ENCODE measurements at places on chromosomes 3 and 15.

DNA sequence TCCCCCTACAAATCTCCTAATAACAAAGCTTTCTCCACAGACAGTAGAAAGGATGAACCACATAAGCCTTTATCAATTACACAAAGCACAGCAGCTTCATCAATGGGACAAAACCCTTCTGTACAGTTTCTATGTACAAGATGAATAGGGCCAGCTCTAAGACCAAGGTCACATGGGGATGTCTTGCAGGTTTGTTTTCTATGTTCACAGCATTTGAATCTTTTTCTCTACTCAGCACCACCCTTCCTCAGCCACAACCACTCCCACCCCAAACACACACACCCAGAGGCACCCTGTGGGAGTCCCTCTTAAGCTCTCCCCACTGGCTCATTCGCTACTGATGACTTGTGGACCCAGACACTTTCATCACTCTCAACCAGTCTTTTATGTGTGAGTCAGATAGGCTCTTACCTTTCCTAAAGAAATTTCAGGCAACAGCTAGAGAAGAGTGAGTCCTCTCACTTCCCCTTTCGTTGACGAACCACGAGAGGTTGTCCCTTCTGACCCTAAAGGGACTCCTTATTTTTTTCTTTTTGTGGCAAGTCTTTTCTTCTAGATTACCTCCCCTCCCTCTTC, 57.9 kb downstream of the ARHGAP31 start:
- DNase-seq = no peak

- no peak for DNase-seq
These were observed 9.0 kb upstream of the ANXA2 start for GRCh38 chr15:60406513-60407414.

- DNase-seq = no peak
These were observed 250.7 kb upstream of the TBL1XR1 start for GRCh38 chr3:177447938-177448337.

- no peak for DNase-seq
These were observed 1.5 kb upstream of the CYP8B1 start for GRCh38 chr3:42876940-42877720.

DNA sequence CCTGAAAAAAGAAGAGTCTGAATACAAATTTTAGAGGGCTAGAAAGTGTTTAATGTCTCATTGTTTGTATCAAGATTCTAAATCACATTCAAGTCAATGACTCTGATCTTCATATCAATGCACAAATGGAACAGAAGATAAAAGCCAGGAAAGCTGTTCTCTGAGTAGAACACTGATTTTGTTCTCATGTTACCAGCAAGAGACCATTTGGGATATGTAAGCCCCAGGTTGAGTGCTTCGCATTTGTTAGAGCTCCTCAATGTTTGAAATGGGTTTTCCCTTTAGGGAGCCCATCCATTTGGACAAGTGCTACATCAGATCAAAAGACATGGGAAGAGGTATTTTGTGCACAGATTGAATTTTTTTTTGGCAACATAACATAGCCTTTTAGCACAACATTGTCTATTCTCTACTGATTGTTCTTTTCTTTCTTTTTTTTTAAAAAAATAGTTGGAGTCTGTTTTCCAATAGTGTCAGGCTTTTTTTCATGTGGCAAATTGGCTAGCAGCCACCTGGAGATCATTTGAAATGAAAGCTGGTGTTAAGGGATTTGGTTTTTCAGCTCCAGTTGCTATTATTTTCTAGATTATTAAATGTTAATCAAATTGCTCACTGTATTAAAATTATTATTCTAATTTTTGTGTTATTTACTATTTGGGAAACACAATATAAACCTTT, 74.5 kb upstream of the ZPLD1 start:
- DNase-seq = no peak

GRCh38 chr15:56778761-56779160, 45.5 kb upstream of the ZNF280D start:
- DNase-seq = no peak

DNA sequence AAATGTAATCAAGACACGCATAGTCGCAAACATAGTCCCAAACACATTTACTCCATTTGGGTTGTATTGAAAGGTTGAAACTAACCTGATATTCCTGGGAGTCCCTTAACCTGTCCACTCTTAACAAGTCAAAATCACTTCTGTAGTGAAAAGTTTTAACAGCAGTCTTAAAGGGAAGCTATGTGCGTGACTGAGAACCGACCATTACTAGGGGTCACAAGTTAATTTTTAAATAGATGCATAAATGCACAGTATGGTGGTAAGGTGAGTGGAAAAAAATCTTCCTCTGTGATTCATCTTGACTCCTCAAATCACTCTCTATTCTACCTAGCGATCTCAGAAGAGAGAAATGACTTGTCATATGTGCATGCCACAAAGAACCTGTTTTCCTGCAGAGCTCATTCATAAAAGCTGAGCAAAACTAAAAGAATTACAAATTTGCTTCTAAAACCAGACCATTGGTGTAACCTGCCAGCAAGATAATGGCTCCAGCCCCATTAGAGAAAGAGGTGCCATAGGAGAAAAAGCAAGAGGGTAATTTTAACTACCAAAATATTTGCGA, 4.8 kb downstream of the GPR15 start:
- DNase-seq = no peak

DNA sequence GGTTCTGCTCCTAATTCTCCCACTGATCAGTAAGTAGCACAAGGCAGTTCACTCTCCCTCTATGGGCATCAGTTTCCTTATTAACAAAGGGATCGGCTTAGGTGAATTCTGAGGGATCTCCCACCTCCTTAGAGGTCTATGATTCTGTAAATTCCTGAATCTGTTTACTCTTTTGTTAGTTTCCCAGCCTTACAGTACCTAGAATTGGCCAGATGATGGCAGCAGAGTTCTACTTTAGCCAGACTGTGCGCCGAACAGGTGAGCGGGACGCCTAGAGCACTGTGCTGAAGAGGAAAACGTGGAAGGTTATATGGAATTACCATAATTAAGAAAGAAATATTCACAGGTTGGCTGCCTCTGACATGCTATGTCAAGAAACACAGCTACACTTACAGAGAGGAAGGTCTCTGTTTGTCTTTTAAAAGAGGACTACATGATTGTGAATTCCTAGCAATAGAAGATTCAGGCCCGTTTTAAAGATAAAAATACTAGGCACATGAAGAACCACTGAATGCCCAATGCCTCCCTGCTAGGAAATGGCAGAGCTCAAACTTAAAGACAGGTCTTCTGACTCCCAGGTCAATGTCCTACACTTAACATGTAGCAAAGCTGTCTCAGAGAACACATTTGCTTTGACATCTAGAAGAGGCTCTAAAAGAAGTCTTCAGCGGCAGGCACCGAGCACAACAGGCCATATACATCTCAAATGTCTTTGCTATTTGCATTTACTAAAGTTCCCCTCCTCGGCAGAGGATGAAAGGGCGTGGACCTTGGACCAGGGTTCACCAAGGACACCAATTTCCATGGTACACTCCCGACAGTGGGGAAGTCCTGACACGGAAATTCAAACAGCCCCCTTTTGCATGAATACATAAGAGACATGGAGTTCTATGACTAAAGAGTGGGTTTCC, 259.9 kb downstream of the FGF12 start:
- no peak for DNase-seq

DNA sequence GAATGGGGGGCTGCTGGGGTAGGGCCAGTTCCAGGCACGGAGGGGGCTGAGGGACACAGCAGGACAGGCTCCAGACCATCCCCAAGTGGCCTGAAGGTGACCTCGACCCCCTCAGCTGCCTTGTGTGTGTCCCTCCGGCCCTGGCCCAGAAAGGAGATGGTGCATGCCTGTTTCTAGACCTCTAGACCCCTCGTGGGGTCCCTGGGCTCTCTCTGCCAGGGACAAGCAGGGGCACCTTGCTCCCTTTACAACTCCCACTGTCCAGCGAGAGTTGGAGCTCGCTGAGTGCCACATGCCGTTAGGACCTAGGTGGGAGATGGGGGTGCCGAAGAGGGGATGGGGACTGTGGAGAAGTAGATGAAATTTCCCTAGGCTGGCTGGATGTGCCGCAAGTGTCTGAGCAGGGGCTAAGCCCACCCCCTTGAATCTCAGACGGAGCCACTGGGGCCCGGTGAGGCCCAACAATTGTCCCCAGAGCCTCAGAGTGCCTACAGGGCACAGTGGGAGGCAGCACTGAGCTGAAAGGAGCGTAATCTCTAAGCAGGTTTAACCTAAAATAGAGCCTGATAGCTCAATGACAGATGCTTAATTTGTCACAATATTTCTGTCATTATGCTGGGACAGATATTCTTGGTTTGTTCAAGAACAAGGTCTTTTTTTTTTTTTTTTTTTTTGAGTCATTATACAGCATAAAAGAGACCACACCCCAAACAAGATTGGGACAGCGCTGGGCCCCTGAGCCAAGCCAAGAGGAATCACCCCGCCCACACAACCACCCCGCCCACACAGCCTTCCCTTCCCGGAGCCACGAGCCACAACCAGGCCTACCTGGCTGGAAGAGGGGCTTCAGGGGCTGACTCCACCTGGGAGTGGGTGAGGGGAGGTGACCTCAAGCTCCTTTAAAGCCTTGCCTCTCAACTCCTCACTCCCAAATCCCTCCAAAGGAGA, 23.6 kb upstream of the KLF13 start:
- DNase-seq = no peak

DNA sequence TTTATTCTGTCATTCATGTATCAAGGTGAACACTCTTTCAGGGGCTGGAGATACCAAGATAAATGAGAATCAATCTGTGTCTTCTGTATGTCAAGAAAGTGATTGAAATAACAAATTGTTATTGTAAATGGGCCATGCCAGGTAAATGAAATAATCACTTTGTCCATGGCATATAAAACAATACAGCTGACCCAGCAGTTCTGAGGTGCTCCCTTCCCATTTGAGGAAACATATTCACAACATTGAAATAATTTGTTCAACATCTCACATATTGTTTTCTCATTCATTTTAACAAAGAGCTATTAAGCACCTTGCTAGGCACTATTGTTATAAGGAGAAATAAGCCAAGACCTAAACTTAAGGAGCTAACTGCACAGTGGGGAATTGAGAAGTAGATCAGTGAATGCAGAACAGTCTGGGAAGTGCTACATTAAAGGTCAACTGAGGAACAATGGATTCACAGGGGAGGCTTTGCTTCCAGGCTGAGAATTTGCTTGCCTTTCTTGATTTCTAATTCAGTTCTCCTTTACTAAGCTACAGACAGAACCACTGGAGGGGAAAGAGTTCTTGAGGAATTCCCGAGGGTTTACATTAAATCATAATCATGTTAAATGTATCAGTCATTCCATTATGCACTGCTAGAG, 806.3 kb upstream of the ARPP21 start:
- DNase-seq = no peak

DNA sequence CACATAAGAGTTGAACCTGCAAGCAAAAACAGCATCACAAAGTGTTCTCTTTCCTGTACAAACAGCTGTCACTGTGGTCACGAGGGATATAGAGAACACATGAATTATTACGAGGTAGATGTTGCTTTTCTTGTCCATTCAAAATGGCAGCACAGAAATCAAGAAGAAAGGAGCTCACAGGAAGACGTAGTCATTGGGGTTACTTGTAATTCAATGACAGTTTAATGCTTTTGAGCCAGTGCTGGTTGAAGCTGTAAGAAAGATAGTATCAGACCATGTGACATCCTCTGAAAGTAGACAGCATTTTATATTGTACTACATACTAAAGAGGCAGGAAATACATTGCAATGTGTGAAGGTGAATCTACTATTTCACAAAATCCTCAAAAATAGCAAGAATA, 140.4 kb downstream of the ABI3BP start:
- no peak for DNase-seq

GRCh38 chr3:117671722-117672318, 962.2 kb downstream of the TUSC7 start:
- no peak for DNase-seq

DNA sequence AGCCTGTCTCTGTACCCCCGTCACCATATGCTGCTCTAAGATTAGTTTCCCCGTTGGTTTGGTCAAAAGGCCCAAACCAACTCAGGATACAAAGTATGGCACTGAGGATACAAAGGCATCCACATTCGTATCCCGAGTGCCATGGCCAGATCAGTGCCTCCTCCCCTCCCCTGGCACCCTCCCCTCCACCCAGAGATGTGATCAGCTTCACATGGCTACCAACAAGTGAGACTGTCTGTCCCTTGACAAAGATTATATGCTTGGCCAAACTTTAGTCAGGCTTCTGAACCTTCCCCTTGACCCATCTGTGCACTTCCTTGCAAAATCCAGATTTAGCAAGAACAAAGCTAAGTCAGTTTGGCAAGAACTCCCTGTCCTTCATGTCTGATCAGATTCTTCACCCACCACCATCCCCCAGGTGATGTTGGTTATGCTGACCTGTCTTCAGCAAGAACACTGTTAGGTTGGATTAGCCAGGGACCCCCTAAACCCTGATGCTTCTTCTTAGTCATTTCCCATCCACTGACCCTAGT, 61.7 kb downstream of the KLF15 start:
- DNase-seq = no peak

- DNase-seq = no peak
These were observed 20.6 kb downstream of the EEFSEC start for GRCh38 chr3:128173849-128174248.

- DNase-seq = no peak
These were observed 69.1 kb downstream of the KBTBD8 start for GRCh38 chr3:67067251-67067650.

- DNase-seq = no peak
These were observed 286.6 kb downstream of the WDR72 start for GRCh38 chr15:53472883-53473282.

DNA sequence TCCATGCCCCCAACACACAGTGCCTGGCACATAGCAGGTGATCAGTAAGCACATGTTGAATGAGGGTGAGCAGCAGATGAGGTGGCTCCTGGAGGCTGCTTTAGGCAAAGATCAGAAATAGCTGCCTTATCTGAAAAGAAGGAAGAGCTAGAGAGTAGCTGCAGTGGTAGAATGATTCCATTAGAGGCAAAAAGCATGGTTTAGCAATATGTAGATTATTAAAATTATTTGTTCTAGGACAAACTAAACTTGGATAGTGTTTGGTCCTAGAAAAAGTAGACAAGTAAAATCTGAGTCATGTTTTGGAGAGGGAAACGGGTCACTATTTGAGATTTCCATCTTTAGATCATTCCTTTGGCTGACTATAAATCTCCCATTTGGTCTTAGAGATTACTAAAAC, 32.1 kb downstream of the KIF7 start:
- no peak for DNase-seq

GRCh38 chr3:154285221-154285620, 39.1 kb downstream of the DHX36 start:
- no peak for DNase-seq

DNA sequence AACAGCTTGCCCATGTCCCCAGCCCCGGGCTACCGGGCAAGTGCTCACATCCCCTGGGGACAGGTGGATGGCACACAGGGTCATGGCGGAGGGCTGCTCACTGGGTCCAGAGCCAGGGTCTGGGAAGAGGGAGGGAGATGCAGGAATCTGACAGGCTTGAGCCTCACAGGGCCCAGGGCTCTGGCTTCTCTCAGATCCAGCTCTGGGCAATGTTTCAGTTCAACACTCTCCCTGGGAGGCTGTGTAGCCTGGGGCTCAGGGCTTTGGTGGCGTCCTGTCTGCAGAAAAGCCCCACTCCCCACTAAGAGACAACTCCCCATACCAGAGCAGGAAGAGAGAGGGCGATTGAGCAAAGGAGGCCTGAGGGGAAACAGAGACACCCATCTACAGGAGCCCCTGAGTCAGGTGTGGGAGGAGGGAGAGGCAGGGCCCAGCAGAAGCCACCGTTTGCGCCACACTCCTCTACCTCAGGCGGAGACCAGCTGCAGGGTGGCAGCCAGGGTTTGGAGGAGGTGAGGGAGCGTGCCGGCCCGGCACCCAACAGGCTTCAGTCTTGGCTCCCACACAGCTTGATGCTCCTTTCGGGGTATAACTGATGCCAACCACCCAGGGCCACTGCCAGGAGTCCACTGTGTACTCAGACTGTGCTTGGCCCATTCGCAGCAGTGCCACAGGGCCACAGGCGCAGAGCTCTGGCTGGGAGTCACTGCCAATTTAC, 16.8 kb upstream of the SRP14 start:
- DNase-seq = no peak
